T-helper 2 cell (primary cell): ENCODE measurements at places on chromosomes 4 and X.

DNA sequence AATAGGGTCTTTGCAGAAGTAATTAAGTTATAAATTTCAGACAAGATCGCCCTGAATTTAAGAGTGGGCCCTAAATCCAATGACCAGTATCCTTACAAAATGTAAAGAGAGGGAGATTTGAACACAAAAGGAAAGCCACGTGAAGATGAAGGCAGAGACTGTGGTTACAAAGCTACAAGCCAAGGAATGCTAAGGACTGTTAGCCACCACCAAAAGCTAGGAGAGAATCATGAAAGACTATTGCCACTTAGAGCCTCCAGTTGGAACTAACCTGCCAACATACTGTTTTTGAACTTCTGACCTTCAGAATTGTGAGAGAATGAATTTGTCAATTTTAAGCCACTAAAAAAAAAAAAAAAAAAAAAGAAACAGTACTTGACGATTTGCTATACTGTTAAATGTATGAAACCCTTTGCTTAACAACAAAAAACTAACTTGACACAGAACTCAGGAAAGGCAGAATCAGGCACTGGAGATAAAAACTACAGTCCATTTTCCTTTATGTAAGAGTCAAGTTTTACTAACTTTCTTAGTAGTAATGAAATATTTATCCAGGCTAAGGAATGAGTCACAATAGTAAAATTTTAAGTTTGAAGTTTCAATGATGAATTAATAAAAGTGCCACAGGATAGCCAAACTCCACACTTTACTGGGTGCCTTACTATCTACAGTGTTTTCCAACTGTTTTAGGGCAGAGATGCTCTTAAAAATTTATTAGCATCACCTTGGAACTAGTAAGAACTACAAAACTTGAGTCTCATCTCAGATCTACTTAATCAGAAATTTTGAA, 25.1 kb downstream of the DHX15 start:
- DNase-seq = no peak

DNA sequence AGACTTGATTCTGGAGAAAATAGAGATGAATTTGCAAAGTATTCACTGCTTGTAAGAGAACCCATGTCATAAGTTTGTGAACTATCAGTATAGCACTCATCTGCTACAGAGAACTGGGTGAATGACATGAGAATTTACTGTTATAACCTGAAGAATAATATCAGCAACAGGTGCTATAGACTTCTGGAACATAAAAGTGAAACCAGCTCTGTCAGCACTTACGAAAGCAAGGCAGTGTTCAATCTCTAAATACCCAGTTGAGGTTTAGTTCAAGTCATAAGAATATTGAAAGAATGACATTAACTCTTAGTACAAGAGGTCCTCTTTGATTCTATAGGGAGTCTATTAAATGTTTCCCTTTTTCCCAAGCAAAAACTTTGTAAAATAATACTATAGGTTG, 232.9 kb upstream of the ANKRD50 start:
- DNase-seq = no peak

GRCh38 chr4:52856801-52857200, 5.3 kb upstream of the RASL11B start:
- DNase-seq = no peak

GRCh38 chr4:152697284-152698088, 17.7 kb upstream of the TMEM154 start:
- DNase-seq = no peak

GRCh38 chr4:149886786-149887490, 71.3 kb upstream of the IQCM start:
- no peak for DNase-seq

DNA sequence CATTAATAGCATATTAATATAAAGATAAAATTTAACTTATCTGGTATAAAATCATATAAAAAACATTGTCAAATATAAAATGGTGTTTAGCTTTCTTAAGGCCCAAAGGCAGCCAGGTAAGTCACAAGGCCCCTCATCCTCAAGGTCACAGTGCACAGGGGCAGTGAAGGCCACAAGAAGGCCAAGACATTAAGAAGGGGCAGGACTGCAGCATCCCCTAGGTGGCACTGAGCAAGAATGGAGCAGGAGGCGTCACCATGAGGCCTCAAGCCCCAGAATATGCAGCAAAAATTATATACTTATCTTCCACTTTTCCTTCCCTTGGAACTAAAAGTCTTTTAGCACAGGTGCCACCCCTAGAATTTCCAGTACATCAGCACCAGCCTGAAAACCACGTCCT, 49.5 kb upstream of the MAGEA8 start:
- DNase-seq = no peak

- no peak for DNase-seq
Measured at GRCh38 chr4:186299291-186299690, 33.3 kb downstream of the F11 start.

DNA sequence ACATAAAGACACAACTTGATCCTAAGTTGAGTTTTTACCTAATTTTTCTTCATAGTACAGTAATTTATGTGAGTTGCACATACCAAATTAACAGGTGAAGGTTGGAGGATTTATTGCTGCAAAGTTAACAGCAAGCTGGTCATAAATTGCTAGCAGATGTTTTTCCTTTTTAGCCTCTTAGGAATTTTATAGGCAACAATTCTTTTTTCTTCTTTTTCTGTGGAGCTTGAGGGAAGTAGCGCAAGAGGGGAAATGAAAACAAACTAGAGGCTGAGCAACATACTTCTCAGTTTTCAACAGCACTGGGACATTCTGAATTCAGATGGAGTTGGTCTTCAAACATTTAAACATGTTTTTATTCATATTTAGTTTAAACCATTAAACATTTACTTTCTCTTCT, 63.7 kb upstream of the TLR2 start:
- no peak for DNase-seq

- no peak for DNase-seq
Measured at GRCh38 chrX:135411893-135412292, 9.9 kb upstream of the SMIM10L2A start.

DNA sequence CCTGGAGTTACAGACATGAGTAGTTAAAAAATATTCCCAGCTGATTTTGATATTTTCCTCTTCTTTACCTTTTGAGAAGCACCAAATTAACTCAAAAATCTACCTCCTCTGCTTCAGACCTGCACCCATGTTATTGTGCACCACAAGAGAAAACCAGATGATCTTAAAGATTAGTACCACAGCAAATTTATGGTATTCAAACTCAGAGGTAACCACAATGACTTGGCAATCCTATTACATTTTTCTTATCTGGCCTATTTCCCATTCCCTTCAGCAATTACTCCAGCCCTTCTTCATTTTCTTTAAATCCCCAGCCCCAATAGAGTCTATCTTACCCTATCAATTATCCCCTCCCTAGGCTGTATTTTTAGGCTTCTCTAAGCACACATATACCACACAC, 535.1 kb downstream of the FAT4 start:
- DNase-seq = no peak

GRCh38 chr4:165369522-165369921, 9.3 kb upstream of the CPE start:
- DNase-seq = no peak
